ENCODE measurements at places on chromosomes 6 and 20. TPM values are rescaled to one million over a fixed set of nuclear protein-coding genes. Genes with fewer than 3 reads are reported as not detected.

GRCh38 chr20:44494266-44494665, 18.6 kb downstream of the TTPAL start:
- DNase-seq, result no peak

GRCh38 chr6:1858196-1858595, 248.5 kb downstream of the FOXC1 start:
- DNase-seq, result no peak

- no peak for DNase-seq
These were observed 42.4 kb downstream of the SNX14 start for GRCh38 chr6:85551264-85551663.

DNA sequence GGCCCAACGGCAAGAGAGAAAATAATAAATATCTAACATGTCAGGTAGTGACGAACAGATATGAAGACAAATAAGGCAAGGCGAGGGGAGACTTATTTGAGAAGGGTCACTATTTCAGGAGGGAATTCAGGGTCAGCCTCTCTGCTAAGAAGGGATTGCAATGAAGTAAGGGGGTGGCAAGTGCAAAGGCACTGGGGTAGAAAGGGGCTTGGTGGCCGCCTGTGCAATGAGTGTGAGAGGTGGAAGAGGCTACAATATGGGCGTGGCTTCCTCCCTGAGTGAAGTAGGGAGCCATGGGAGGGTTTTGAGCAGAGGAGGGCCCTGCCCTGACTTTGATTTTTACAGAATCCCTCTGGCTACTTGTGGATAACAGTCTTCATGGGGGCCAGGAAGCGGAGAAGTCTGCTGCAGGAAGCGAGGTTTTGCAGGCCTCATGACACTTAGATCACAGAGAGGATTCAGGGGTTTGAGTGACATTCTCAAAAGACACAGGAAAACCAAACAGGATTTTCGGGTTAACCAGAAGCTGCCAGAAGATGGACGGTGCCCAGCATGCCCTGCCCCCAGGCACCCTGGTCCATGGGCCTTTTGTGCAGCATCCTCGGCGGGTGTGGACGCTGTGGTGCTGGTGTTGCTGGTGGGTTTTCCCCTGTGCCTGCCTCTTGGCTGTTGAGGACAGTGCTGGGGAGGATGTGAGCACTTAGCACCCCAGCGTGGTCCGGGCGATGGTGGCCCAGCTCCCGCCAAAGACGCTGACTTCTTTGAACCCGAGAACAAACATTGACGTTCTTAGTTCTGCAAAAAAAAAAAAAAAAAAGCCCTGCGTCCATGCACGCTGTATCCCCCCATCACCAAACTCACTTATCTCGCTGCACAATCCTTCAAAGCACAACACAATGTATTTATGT, 124.2 kb upstream of the PTPN1 start:
- no peak for DNase-seq

DNA sequence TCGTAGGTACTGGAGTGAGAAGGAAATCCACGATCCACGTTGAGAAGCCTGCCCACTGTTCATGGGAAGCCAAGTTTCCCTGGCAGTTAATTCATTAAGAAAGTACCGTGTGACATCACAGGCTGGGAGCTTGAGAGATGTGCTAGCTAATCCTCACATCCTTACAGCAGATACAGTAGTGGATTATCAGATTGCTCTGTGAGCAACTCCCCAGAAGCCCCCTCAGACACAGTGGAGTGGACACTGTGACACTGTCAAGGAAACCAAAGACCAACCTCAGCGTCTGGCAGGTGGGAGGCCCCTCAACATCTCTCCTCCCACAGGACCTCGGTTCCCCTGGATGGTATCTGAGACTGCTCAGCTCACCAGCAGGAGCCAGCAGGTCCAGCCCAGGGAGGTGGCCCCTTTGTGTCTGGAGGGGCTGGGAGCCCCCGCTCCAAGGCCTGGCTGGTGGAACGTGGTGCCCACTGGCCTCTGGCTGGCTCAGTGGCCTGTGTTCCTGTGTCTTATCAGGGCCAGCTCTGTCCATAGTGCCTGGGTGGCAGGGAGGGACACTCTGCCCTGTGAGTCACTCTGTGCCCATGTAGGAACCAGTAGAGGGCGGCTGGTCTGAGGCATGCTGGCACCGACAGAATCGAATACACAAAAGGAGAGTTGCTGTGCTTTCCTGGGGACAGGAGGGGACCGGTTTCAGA, 7.2 kb downstream of the PYGB start:
- DNase-seq, result peak; percentile 59

The RAB44 gene
- polyA plus RNA-seq, result 0.15 TPM

Data from heart right ventricle (tissue), 16 donors.